Thoracic aorta endothelial cell (primary cell): ENCODE measurements at places on chromosomes 13 and 19. TPM values are rescaled to one million over a fixed set of nuclear protein-coding genes. Genes with fewer than 3 reads are reported as not detected.

The PPP1R13L gene
- total RNA-seq = 14.9 and 15.5 TPM in 2 replicates

The NCAN gene
- total RNA-seq = not detected in 2 replicates

The MRPL54 gene
- 43.4 and 49.3 TPM in 2 replicates for total RNA-seq

The ZNF491 gene
- 0.65 and 0.93 TPM in 2 replicates for total RNA-seq

The FFAR3 gene
- total RNA-seq = not detected in 2 replicates
